ENCODE measurements at places on chromosomes 13 and 19. TPM values are rescaled to one million over a fixed set of nuclear protein-coding genes. Genes with fewer than 3 reads are reported as not detected.

The ELL gene
- total RNA-seq = 34.9 TPM

The CDX2 gene
- total RNA-seq = not detected

The NAPSA gene
- 4.8 TPM for total RNA-seq

The CDK8 gene
- 10.4 TPM for total RNA-seq

The ZNF844 gene
- total RNA-seq = 9.8 TPM

The FARP1 gene
- 1.5 TPM for total RNA-seq

The RNF113B gene
- total RNA-seq = not detected

The CTXN1 gene
- total RNA-seq = not detected

The GADD45B gene
- 88.2 TPM for total RNA-seq

The NKPD1 gene
- total RNA-seq = 1.2 TPM

The CAPS gene
- 65.0 TPM for total RNA-seq

The LINGO3 gene
- 0.75 TPM for total RNA-seq

GRCh38 chr13:39942552-39943273 is 287.3 kb downstream of the COG6 start:
- no peaks in the 10 kb centered on the region for H3K27me3 ChIP-seq
- no peaks in the 10 kb centered on the region for H3K4me1 ChIP-seq
- no peak overlapping the region for H3K27ac ChIP-seq
- peak; percentile 67 for DNase-seq

- no peaks in the 10 kb centered on the region for H3K27me3 ChIP-seq
- H3K4me3 ChIP-seq = no peak overlapping the region
- no peaks in the 10 kb centered on the region for H3K36me3 ChIP-seq
- H3K27ac ChIP-seq = no peak overlapping the region
- no peaks in the 10 kb centered on the region for H3K4me1 ChIP-seq
Measured at GRCh38 chr13:105972811-105973590, 562.5 kb downstream of the EFNB2 start.

GRCh38 chr13:22287343-22287920 is 616.6 kb downstream of the FGF9 start:
- H3K36me3 ChIP-seq = no peaks in the 10 kb centered on the region
- no peak for DNase-seq
- H3K4me1 ChIP-seq = no peaks in the 10 kb centered on the region
- H3K27ac ChIP-seq = no peak overlapping the region
- no peaks in the 10 kb centered on the region for H3K27me3 ChIP-seq

DNA sequence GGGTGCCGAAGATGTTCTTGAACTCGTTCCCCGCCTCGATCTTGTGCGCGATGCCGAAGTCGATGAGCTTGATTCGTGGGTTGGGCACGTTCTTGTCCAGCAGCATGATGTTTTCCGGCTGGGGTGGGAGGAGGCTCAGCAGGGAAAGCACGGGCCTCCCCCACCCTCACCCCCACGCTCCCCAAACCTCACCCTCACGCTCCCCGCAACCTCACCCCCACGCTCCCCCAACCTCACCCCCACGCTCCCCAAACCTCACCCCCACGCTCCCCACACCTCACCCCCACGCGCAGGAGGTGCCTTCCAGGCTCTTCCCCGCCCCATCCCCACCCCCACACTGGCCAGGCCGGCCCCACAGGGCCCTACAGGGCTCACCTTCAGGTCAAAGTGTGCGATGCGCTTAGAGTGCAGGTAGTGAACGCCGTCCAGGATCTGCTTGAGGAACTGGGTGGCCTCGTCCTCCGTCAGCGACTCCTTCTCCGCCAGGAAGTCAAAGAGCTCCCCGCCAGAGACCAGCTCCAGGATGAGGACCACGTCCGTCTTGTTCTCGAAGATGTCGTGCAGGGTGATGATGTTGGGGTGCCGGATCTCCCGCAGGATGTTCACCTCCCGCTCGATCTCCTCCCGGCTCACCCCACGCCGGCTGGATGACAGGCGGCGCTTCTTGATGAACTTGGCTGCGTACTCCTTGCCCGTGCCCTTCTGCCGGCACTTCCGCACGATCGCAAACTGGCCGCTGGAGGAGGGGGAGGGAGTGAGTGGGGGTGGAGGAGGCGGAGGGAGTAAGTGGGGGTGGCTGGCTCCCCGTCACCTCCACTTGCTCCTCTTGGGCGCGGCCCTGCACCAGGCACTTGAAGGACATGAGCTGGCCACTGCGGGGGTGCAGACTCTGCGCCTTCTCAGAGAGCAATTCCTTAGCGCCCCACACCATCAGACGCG is 6.4 kb downstream of the DAPK3 start:
- no peaks in the 10 kb centered on the region for H3K27me3 ChIP-seq
- DNase-seq = no peak

DNA sequence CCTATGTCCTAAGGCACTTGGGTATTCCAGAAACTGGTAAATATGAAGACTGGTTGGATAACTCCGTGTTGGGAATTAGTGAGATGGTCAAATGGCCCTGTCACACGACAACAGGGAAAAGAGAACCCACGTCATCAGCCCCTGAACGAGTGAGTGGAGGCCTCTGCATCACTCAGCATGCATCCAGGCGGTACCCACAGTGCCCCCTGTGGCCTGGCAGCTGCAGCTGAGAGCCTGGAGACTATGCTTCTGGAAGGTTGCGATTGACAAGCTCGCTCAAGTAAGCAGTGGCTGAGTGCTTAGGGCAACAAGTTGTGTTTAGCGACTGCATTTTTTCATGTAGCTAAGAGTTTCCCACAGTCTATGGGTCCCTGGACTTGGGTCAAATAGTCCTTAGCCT is 55.9 kb downstream of the COL4A2 start:
- no peak overlapping the region for H3K27ac ChIP-seq
- no peaks in the 10 kb centered on the region for H3K36me3 ChIP-seq
- DNase-seq = no peak
- H3K4me3 ChIP-seq = no peak overlapping the region

DNA sequence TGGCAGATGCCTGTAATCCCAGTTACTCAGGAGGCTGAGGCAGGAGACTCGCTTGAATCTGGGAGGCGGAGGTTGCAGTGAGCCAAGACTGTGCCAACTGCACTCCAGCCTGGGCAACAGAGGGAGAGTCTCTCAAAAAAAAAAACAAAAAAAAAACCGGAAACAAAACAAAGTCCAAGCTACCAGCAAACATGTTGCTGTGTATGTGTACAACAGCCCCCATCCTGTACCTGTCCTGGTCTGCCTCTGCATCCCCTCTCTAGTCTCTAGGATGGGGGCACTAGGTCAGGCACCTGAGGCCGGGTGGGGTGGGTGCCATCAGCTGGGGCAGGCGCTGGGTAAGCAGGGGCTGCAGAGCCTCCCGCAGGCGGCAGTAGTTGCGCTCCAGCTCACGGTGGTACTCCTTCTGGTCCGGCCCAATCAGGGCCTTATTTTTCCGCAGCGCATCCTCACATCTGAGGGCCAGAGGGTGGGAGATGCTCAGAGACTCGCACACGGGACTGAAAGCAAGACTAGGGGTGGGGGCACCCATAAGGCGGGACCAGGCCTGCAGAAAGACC is 2.8 kb upstream of the KANK2 start:
- H3K36me3 ChIP-seq = no peaks in the 10 kb centered on the region
- no peak overlapping the region for H3K27ac ChIP-seq
- DNase-seq = no peak
- H3K4me3 ChIP-seq = no peak overlapping the region

DNA sequence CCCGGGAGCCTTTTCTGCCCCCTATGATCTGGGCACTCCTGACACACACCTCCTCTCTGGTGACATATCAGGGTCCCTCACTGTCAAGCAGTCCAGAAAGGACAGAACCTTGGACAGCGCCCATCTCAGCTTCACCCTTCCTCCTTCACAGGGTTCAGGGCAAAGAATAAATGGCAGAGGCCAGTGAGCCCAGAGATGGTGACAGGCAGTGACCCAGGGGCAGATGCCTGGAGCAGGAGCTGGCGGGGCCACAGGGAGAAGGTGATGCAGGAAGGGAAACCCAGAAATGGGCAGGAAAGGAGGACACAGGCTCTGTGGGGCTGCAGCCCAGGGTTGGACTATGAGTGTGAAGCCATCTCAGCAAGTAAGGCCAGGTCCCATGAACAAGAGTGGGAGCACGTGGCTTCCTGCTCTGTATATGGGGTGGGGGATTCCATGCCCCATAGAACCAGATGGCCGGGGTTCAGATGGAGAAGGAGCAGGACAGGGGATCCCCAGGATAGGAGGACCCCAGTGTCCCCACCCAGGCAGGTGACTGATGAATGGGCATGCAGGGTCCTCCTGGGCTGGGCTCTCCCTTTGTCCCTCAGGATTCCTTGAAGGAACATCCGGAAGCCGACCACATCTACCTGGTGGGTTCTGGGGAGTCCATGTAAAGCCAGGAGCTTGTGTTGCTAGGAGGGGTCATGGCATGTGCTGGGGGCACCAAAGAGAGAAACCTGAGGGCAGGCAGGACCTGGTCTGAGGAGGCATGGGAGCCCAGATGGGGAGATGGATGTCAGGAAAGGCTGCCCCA is 8.5 kb upstream of the CEACAM7 start:
- no peaks in the 10 kb centered on the region for H3K27me3 ChIP-seq
- no peak overlapping the region for H3K4me3 ChIP-seq
- no peak for DNase-seq
- no peaks in the 10 kb centered on the region for H3K36me3 ChIP-seq
- H3K27ac ChIP-seq = no peak overlapping the region

DNA sequence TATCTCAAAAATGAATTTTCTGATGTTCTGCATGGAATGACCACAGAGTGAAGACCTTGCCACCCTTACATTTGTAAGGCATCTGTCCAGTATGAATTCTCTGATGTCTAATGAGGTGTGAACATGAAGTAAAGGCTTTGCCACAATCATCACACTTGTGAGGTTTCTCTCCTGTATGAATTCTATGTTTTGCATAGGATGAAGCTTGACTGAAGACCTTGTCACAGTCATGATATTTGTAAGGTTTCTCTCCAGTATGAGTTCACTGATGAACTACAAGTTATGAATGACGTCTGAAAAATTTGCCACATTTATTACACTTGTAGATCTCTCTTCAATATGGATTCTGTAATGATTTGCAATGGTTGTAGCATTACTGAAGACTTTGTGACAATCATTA is 13.3 kb downstream of the ZNF816 start:
- no peak for DNase-seq
- no peaks in the 10 kb centered on the region for H3K4me1 ChIP-seq
- H3K4me3 ChIP-seq = no peak overlapping the region
- no peak overlapping the region for H3K27ac ChIP-seq
- no peaks in the 10 kb centered on the region for H3K27me3 ChIP-seq
- peaks cover 29% of the 10 kb centered on the region for H3K36me3 ChIP-seq

DNA sequence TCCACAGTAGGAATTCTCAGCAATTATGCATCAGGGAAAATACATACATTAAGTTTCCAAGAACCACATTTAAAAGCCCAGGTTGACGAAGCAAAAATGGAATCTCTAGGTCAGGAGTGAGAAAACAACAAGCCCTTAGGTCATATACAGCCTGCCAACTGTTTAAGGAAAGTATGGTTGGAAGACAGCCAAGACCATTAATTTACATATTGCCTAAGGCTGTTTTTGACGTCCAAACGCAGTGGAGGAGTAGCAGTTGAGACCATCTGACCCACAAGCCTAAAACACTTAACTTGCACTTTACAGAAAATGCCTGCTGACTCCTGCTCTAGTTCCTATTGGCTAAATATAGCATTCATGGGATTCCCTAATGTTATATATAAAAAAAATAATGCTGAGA is 299.0 kb downstream of the ITGBL1 start:
- H3K27ac ChIP-seq = no peak overlapping the region
- H3K4me3 ChIP-seq = no peak overlapping the region
- no peaks in the 10 kb centered on the region for H3K4me1 ChIP-seq
- DNase-seq = no peak
- H3K27me3 ChIP-seq = no peaks in the 10 kb centered on the region
- H3K36me3 ChIP-seq = no peaks in the 10 kb centered on the region

DNA sequence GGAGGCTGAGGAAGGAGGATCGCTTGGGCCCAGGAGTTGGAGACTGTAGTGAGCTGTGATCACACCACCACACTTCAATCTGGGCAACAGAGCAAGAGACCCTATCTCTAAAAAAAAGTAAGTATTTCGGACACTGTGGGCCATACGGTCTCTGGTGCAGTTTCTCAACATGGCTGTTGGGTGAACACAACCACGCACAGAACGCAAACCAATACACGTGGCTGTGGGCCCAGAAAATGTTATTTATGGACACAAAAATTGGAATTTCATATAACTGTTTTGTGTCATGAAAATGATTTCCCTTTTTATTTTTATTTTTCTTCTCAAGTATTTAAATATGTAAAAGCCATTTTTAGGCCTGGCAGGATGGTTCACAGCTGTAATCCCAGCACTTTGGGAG is 19.5 kb downstream of the LDLR start:
- DNase-seq = no peak
- H3K27me3 ChIP-seq = no peaks in the 10 kb centered on the region
- no peak overlapping the region for H3K27ac ChIP-seq
- no peaks in the 10 kb centered on the region for H3K4me1 ChIP-seq
- H3K4me3 ChIP-seq = no peak overlapping the region
- peaks cover 50% of the 10 kb centered on the region for H3K36me3 ChIP-seq

- DNase-seq = no peak
- H3K4me3 ChIP-seq = no peak overlapping the region
- H3K27me3 ChIP-seq = no peaks in the 10 kb centered on the region
- H3K4me1 ChIP-seq = no peaks in the 10 kb centered on the region
Measured at GRCh38 chr19:52724701-52725514, 9.9 kb downstream of the ZNF611 start.

GRCh38 chr19:33302175-33302973 is at the start of gene CEBPA:
CEBPA (minus strand) TSS chr19:33302534; CDS start chr19:33302414, 120 bp downstream.
- H3K4me3 ChIP-seq = peak within 1 kb of the TSS; percentile 52
- peak; percentile 53 for DNase-seq
- no peak within 1 kb of the TSS for H3K27ac ChIP-seq
- no peaks in the 10 kb centered on the region for H3K36me3 ChIP-seq

DNA sequence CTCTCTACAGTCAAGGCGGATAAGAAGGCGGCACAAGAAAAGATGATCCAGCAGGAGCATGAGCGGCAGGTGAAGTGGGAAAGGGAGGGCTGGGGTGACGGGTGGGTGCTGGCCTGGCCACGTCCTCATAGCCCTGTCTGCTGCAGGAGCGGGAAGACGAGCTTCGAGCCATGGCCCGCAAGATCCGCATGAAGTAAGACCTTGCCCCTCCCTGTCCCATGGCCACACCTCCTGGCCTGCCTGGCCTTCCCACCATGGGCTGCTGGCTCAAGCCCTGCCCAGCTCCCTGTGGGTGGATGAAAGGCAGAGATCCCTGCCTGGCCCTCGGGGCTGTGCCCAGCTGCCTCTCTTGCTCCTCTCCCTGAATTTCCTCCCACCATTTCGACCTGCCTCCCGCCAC is 7.2 kb downstream of the ZNF296 start:
- no peaks in the 10 kb centered on the region for H3K27me3 ChIP-seq
- peaks cover 35% of the 10 kb centered on the region for H3K36me3 ChIP-seq
- no peaks in the 10 kb centered on the region for H3K4me1 ChIP-seq
- no peak overlapping the region for H3K27ac ChIP-seq
- no peak overlapping the region for H3K4me3 ChIP-seq
